ENCODE measurements at places on chromosomes 5 and 9.

DNA sequence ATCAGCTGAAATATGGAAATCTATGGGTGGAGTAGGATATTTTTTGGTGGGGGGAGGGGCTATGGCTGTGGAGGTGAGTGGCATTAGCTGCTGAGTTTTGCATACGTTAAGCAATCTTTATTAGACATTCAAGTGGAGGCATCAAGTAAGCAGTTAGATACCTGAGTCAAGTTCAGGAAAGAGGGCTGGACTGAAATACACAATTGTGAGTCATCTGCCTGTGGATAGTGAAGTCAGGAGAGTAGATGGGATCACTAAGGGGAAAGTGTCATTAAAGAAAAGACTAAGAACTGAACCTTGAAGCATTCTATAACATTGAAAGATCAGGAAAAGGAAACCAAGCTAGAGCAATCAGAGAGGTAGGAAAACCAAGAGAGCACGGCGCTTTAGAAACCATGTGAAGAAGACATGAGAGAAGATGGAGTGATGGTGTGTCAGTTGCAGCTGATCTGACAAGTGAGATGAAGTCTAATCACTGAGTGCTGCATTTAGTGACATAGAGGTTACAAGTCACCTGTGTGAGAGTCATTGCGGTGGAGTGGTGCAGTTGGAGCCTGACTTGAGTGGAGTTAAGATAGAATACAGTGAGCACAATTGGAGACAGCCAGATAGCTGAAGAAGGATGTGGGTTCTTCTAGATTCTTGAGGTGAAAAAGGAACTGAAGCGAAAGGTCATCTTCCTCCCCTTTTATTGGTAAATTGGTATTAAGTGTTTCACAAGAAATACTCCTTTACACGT, 88.7 kb downstream of the PIP5K1B start:
- no peak for DNase-seq

- DNase-seq, result no peak
These were observed 82.2 kb downstream of the SHB start for GRCh38 chr9:37986771-37987258.

- DNase-seq, result no peak
These were observed 15.8 kb downstream of the UBE2QL1 start for GRCh38 chr5:6464441-6464840.

DNA sequence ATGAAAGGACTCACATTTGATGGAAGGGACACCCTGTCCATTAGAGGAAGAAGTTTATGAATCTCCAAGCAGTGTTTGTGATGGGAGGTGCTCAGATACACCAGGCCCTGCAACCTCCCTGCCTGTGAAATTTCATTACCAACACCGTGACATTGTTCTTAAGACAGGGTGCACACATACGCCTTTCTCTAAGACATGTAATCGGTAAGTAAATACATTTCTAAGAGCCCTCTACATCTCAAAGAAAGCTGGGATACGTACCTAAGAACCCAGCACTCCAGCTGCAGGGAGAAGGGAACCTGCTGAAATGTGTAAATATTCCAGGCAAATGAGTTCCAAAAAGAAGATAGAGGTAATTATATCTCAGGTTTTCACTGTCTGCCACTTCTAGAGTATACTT, 125.0 kb upstream of the APC start:
- DNase-seq, result no peak

GRCh38 chr9:94030318-94031179, 53.7 kb upstream of the PTPDC1 start:
- peak; percentile 91 for DNase-seq

DNA sequence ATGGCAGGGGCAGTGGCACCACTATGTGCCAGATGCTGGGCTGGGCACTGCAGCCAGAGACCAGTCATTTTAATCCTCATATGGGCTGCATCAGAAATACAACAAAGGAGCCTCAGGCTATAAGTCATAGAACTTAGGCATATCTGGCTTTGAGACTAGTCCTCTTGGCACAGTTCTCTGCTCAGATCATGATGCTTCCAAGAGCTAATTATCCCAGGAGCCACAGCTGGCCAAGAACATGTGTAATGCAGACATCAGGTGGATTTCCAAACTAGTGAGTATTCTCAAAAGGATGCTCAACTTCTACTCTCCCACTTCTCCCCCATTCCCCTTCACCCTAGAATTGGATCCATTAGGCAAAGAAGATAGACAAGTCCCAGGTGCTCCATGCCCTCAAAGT, 562.2 kb upstream of the TRPC7 start:
- DNase-seq, result no peak

DNA sequence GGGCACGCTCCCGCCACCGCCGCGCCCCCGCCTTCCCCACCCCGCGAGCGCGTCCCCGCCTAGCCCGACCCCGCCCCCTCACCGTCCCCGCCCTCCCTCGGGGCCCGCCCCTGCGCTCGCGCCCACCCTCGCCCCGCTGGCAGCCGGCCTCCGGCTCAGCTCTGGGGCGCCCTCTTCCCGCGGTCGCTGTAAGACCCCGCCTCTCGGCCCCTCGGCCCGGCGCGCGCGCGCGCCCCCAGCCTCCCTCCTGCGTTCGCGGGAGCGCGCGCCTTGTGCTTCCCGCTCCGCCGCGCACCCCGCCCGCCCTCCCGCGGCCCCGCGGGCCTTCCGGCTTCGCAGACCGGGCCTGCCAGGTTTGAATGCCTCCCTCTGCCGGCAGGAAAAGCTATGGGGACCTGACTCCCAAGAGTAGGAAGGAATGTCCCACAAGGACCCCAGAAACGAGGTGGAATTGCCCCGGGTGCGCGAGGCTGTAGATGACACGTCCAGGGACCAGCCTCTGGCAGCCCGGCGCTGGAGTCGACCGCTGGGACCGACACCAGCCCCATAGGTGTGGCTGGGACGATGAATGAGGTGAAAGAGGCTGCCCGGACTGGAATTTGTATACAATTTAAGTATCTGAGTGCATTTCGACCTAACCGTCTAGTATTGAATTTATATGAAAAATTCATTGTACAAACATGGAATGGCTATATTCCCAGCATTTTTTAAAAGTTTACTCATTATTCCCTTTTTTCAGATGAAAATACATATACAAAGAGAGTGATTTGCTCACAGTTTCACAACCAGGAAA, 416 bp upstream of the PTBP3 start:
- peak; percentile 97 for DNase-seq

GRCh38 chr9:93299418-93300174, 115.7 kb downstream of the WNK2 start:
- DNase-seq, result no peak

- DNase-seq, result no peak
These were observed 20.7 kb upstream of the IL33 start for GRCh38 chr9:6194934-6195333.

GRCh38 chr9:108277216-108277615, 578.6 kb downstream of the ACTL7B start:
- DNase-seq, result no peak

GRCh38 chr9:117691367-117691766, 12.8 kb upstream of the TLR4 start:
- no peak for DNase-seq

GRCh38 chr9:19288081-19288480, 57.6 kb downstream of the DENND4C start:
- no peak for DNase-seq

- DNase-seq, result no peak
These were observed 72.3 kb upstream of the ANXA1 start for GRCh38 chr9:73079326-73079725.

DNA sequence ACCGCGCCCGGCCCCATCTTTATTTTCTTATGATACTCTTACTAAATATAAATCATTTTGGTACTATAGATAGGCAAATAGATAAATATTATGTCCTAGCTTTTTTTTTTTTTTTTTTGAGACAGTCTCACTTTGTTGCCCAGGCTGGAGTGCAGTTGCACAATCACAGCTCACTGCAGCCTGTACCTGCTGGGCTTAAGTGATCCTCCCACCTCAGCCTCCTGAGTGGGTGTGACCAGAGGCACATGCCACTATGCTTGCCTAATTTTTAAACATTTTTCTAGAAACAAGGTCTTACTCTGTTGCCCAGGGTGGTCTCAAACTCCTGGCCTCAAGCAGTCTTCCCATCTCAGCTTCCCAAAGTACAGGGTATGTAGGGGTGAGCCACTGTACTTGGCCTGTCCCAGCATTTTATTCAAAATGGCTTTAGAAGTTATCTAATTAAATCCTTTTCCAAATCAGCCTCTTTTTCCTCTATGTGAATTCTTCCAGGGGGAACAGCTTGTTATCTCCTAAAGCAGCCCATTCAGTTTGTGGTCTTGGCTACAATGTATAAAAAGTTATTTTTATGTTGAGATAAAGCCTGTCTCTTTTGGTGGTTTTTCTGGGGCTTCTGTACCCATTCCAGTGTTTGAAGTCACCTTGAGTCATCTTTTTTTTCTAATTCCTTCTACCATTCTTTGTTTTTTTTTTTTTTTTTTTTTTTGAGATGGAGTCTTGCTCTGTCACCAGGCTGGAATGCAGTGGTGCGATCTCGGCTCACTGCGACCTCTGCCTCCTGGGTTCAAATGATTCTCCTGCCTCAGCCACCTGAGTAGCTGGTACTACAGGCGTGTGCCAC, 12.1 kb downstream of the MELK start:
- peak; percentile 76 for DNase-seq

- no peak for DNase-seq
These were observed 132.4 kb downstream of the NPR3 start for GRCh38 chr5:32843531-32843895.

- no peak for DNase-seq
These were observed 491.1 kb downstream of the CCDC171 start for GRCh38 chr9:16043756-16044578.

GRCh38 chr9:79215821-79216220, 355.9 kb upstream of the TLE4 start:
- no peak for DNase-seq

DNA sequence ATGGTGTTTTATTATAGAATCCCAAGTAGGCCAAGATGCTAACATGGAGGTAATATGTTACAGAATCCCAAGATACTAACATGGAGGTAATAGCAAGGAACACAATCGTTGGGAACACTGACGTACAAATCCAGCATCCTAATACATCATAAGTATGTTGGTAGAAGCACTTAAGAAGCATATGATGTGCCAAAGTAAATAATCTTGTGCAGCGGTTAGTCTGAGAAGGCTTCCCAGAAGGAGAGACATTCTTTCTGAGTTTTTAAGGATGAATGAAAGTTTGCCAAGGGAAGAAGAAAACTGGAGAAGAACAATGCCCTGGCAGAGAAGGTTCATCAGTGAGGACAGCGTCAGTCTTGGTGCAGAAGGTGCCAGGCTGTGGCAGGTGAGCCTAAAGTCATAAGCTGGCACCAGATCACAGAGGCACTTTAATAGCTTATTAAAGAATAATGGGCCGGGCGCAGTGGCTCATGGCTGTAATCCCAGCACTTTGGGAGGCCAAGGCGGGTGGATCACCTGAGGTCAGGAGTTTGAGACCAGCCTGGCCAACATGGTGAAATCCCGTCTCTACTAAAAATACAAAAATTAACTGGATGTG, 294.5 kb upstream of the PIK3R1 start:
- DNase-seq, result no peak

- DNase-seq, result no peak
These were observed 14.4 kb upstream of the CDC20B start for GRCh38 chr5:55187370-55187769.

GRCh38 chr9:137602661-137603060, 2.8 kb upstream of the ARRDC1 start:
- DNase-seq, result no peak

GRCh38 chr5:172777881-172778814, 7.2 kb upstream of the DUSP1 start:
- DNase-seq, result peak; percentile 75

DNA sequence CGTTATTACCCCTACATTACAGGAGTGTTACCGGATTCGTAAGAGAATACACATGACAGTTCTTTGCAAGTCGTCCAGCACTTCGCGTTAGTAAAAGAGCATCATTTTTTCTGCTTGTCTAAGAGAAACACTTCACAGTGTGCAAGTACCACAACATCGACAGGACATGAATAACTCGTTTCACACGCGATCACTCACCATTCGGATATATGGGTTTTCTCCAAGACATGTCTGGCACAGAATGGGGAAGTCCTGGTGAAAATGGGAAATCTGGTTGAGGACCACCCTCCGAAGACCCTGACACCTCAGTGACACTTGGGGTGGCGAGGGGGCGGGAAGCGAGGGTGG, 642 bp downstream of the RBM22 start:
- DNase-seq, result peak; percentile 8

- no peak for DNase-seq
These were observed 143.4 kb downstream of the ENTREP1 start for GRCh38 chr9:69468380-69468779.

- DNase-seq, result peak; percentile 38
These were observed 41.5 kb downstream of the SH3PXD2B start for GRCh38 chr5:172412724-172413286.

- DNase-seq, result no peak
These were observed 111.6 kb downstream of the SREK1 start for GRCh38 chr5:66255714-66256113.

DNA sequence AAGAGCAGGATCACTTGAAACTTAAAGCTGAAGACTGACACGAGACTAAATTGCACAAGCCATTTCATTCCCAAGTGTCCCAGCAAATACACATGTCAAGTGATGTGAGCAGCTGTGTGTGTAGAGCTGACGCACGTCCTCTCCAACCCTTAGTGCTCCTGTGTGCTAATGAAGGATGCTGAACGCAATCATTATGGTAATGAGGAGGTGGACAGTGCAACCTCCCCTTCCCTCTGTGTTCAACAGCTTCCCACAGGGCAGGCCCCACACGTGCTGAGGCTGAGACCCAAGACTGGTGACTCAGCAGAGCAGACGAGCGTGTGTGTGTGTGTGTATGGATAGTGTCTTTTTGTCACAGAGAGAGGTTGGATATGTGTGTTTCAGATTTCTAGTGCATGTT, 702.1 kb downstream of the SEMA5A start:
- DNase-seq, result no peak

DNA sequence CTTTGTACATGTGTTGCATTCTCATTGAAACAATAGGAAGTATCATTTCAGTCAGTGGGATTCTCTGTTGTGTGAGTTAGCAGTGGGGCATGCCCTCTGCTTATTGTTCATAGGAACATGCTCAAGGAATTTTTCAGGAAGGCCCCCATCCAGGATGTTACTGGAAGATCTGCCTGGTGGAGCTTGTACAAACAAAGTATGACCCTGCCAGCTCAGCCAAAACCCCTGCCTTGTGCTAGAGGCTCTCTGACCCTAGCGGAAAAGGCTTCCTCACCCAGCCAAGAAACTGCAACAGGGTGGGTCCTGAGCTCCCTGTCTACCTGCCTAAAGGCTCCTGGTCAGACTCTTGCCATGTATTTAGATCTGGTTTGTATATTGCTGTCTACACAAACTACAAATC, 43.2 kb downstream of the MRRF start:
- no peak for DNase-seq

GRCh38 chr9:6790866-6791265, 33.1 kb downstream of the KDM4C start:
- DNase-seq, result no peak

- DNase-seq, result peak; percentile 92
These were observed 43.8 kb upstream of the DAB2IP start for GRCh38 chr9:121607434-121608167.
